ENCODE measurements at places on chromosomes 2 and 18.
A peak's percentile ranks its signal among the peaks of the same experiment; 100 is the strongest.

DNA sequence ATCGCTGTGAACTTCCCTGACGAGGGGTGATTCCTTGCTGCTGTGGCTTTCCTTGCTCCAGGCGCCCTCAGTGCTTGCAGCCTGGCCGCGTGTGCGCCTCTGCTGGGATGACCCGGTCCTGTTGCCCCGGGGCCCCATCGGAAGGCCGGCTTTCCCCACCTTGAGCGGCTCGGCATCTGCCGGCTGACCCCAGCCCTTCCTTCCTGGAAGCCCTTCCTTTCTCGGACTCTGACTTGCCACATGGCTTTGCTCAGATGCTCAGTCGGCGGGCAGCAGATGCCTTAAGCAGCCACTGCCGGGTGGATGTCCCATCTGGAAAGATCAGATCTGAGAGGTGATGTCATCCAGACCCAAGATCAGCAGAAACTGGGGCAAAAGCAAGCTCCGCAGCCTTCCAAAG, 100.5 kb upstream of the ODC1 start:
- no peak for DNase-seq

GRCh38 chr2:232833830-232834229, 36.2 kb upstream of the SNORC start:
- no peak for DNase-seq

- peak; percentile 69 for DNase-seq
Observed at GRCh38 chr2:13109516-13109915, 392.8 kb downstream of the TRIB2 start.

- peak; percentile 42 for DNase-seq
Observed at GRCh38 chr2:159612255-159612901, 4.0 kb downstream of the BAZ2B start.

GRCh38 chr18:38413193-38413592, 847.6 kb upstream of the CELF4 start:
- DNase-seq: no peak

DNA sequence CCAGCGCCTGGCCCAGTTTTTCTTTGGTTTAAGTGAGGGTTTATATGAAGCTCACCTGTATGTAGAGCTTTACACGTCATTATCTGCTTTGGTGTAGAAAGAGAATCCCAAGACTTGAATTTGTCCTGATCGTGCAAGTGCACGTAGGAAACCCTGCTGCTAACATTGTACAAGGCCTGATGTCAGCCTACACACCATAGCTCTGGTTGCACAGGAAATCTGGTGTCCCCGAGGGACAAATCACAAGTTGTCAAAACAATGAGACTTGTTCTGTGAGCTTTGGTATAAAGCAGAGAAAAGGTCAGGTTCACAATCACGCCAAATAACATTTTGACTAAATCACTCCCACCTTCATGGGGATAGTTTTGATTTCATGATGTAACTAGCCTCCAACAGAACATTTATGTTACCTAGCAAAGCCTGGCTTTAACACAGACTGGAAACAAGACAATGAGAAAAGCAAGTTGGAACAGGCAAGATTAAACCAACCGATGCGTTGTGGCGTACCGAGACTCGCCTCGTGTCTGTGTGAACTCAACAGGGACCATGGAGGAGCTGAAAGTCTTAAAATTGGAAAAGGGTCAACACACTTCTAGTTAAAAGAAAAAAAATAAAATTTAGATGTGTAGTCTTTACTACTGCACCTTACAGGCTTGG, 41.4 kb downstream of the ZAP70 start:
- peak; percentile 80 for DNase-seq

DNA sequence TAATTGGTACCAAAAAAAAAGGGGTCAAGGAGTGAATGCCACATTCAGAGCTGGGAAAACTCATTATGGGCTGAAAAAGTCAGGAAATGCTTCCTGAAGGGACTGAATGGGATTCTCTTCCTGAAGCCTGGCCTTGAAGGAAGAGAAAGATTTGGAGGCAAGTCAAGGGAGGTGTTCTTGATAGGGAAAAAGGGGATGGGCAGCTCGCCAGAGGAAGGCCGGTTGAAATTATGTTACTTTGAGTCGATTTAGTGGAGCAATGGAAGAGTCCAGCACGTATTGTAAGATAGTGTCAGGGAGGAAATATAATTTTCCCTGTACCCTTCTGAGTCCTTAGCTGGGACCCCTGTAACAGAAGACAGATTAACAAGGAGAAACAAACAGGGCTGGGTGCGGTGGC, 115.3 kb upstream of the STPG4 start:
- no peak for DNase-seq

DNA sequence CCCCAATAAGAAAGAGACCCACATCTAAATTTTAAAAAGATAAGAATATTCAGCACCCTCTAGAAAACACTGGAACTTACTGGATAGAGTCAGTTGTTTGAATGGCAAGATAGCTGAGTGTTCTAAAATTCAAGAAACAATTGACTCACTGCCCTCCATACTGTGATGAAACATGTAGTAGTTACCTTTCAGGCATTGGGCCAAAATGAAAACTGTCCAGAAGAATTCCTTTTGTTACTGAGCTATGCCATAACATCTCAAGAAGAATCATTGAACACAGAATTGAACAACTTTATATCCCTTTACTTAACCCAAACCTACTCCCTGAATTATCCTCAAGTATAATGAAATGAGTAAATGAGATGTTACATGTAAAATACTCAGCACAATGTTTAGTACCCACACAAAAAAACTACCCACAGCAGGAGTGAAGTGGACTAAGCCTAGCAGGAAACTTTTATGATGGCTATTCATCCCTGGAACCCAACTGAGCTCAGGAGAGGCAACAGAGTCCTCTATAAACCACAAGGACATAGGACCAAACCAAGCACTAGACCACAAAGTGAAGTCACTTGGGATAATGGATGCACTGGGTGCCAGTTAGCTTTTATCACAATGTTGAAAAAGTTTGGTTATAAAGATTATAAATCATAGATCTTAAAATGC, 32.7 kb downstream of the RBM43 start:
- peak; percentile 68 for DNase-seq

GRCh38 chr2:10086950-10087349, 6.7 kb upstream of the CYS1 start:
- DNase-seq: no peak

DNA sequence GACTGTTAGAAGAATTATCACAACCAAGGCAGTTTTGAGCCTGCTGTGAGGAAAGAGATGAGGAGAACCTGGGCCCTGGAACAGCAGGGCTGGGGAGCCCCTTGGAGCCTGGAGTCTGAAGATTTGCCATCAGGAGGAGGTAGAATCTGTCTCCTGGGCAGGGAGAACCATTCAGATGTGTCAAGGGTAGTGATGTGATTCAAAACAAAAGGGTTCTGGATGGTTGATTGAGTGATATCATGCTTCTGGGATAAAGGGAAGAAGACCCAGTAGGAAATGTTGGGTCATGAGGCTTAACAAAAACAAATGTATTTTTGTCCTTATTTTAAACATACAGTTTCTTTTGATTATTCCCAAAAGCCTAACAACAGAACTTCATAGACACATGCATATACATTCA, 28.6 kb downstream of the RNF144A start:
- DNase-seq: no peak

DNA sequence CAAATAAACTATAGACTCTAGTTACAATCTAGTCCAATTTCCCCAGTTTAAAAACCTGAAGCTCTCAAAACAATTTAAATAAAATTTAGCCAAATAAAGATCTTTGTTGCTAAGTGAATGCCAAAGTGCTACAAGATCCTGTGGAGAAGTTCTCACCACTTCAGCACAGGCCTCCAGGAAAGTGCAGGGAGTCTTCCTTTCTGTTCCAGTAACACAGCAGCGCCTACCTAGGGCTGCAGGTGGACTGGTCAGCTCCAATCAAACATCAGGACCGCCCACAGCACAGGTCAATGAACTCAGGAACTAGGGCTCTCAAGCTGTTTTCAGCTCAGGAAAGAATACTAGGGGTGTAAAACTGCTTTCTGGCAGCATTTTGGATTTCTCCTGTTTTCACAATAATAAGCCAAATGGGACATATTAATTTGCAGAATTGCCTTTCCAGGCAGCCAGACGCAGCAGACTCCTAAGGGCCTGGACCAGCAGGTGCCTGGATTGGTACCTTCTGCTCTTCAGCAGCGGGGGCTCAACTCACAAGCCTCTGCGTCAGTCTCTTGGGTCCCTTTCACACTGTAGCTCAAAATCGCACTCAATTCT, 1.5 kb downstream of the FAM110C start:
- peak; percentile 36 for DNase-seq

DNA sequence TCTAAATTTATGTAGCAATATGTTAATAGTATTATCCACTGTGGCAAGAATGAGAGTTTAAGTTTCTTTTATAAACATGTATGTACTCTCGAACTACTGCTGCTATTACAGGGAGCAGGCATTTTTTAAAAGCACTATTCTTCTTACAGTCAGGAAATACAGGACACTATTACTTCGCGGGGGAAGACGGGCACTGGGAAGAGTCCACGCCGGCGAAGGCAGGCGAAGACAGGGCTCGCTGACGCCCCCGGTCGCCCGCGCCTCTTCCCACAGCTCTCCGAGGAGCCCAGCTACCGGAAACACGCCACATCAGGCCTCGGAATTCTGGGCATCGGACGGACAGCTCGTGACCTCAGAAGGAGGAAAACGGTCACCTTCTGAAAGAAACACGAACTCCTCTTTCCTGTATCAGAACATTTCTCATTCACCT, 90.2 kb downstream of the FAM161A start:
- peak; percentile 89 for DNase-seq

DNA sequence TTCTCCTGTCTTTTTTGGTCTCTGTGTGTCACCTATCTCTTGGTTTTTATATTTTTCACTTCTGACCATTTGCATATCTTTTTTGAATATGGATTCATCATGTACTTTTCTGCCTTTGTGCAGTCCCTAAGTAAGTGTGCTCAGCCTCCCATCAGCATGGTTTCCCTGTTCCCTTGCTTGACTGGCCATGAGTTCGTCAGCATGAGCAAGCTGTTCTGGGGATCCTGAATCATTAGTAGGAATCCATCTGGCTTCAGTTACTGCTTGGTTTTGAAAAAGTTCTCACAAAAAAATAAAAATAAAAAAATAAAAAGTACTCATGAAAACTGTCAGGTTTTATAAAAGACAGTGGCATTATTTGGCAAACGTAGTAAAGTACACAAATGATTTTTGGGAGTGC, 144.1 kb downstream of the NCOA1 start:
- peak; percentile 3 for DNase-seq

DNA sequence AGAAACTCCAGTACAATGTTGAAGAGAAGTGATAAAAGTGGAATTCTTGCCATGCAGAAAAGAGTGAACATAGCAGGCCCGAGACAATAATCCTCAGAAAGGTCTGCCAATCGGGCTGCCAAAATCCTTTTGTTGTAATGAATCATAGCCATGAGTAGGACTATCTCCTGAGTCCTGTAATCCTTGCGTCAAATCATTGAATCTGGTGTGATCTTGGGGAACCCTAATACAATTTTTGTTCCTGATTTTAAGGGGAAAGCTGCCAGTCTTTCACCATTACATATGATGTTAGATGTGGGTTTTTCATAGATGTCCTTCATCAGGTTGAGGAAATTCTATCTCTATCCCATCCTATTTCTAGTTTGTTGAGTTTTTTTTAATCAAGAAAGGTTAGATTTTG, 2.2 kb downstream of the TPGS2 start:
- no peak for DNase-seq

GRCh38 chr2:219823574-219823973, 196.1 kb downstream of the SLC4A3 start:
- no peak for DNase-seq

DNA sequence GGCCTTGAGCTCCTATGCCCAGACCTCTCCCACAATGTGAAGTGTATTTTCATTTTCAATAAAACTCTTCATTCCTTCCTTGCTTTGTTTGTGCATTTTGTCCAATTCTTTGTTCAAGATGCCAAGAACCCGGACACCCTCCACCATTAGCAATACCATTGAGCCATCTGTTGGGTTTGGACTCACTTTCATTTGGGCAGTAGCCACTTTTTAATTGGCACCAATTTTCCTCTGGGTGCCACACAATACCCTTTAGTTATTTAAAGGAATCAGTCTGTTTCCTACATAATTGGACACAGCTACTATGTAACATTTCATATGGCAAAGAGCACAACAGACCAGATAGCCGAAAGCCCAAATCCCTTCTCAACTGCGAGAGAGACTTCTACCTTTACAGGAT, 22.5 kb upstream of the SLC35G4 start:
- DNase-seq: no peak

GRCh38 chr18:9771261-9771976, 63.3 kb downstream of the RAB31 start:
- peak; percentile 72 for DNase-seq

DNA sequence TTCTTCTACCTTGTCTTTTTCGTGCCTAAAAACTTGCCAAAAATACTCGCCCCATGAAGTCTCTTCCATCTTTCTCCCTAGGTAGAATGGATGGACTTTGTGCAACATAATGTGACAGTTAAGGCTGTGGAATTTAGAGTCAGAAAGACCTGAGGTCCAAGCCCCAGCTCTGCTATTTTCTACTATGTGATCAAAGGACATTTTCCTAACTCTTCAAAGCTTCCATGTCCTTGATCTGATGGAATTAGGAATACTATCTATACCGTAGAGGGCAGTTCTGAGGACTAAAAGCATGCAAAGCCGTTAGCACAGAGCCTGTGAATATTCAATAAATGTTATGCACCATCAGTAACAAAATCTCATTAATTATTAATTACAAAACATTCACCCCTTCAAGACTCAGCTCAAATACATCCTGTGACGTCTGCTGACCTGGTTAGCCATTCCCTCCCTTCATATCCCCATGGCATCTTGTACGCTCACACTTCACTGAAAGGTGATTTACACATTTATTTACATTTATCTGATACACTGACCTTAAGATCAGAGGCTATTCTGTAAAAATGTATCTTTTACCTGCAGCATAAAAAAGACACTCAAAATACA, 15.1 kb downstream of the IWS1 start:
- DNase-seq: no peak

GRCh38 chr2:46977899-46978298, 62.3 kb upstream of the MCFD2 start:
- DNase-seq: no peak

- DNase-seq: peak; percentile 46
Observed at GRCh38 chr18:74116633-74117554, 30.7 kb downstream of the FBXO15 start.

DNA sequence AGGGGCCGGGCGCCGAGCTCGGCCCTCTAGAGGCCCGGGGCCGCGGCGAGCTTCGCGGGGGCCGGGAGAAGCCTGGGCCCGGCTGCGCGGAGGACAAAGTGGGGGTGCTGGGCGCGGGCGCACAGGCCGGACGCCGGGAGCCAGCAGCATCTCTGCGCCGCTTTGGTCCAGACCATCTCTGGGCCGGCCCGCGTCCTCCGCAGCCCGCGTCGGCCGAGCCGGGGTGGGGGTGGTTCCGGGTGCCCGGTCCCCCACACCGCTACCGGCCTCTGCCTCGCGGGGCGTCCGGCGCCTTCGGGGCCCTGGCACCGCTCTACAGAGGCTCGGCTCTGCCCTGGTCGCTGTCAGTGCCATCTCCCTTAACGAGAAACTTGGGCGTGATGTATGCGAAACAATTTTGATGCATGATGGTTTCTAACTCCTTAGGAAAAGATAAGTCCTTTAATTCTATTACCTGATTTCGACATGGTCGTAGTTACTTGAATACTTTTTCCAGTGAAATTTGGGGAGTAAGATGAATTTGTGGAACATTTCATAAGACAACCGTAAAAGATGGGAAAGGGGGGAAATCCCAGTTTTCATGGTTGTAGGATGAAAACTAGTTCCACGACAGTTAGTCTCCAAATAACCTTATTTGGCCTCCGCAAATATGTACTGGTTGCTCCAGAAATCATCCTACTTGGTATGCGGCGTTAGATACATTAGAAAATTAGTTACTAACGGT, 562 bp downstream of the TWSG1 start:
- peak; percentile 55 for DNase-seq

GRCh38 chr18:78936251-78937005, 43.2 kb upstream of the SALL3 start:
- no peak for DNase-seq

Measured in epithelial cell of esophagus (primary cell).